ENCODE measurements at places on chromosomes 5 and 9.

DNA sequence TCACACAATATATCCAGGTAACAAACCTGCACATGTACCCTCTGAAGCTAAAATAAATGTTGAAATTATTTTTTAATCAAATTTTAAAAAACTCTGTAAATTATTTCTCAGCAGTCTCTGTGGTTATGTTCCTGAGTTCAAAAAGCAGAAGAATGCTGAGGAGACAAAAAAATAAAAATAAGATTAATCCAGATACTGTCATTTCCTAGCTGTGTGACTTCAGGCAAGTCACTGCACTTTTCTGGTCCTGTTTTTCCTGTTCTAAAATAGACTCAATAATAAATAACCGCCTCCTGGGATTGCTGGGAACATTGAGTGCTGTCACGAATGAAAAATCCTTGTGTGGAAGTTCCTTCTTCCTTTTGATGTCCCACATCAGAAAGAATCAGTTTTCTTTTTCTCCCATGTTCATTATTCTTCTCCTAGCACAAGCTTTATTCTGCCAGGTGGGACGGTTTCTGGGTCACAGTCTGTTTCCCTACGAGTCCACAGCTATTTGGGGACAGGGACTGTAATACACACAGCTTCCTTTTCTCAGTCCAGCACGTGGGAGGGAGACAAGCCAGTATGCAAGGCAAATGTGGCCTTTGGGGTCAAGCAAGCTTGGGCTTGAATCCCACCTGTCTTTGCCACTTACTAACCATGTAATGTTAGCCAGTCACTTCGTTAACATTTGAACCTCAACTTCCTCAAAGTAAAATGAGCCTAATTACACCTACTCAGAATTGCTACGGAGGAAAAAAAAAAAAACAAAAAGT, 156.9 kb downstream of the TRIM32 start:
- no peak for DNase-seq

DNA sequence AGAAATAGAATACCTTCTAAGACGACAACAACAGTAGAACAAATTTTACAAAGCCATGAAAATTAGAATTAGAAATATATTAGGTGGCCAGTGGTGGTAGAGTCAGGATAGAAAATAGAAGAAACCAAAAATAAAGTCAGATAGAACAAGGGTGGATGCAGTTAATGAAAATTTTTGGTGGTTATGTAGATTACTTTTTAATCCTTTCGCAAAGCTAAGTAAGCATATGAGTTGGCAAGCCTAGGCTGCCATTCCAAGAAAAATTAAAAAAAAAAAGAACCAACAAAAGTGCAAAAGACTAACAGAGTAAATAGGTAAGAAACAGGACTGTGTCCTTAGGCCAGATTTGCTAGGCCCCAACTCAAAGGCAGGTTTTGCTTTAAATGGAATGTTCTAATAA, 56.8 kb downstream of the PCSK5 start:
- DNase-seq: no peak

DNA sequence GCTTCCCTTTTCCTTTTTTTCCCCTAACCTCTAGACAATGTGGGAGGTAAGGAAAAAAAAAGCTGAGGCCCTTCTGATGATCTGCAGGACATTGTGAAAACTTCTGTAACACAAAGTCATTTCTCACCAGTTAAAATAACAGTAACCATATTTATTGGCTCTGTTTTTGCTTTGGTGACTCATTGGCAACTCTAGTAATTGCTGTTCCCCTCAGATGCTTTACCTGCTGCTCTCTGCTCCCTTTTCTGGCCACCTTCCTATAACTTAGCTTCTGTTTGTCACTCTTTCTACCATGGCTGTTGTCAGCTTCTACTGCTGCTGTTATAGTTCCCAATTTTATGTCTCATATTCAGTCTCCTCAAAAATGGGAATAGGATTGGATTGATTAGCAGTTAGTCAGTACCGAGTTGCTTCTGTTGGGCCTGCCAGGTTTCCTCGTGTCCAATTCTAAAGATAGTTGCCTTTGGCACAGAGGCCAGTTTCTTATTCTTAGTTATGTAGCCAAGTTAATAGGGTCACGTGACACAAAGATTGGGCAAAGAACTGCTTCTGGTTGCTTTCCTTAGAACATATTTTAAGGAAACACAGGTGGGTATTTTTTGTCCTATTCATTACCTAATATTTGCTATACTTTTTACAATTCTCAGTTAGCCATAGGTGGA, 16.8 kb downstream of the SCAMP1 start:
- DNase-seq: no peak

- DNase-seq: no peak
These were observed 661 bp downstream of the NSMF start for GRCh38 chr9:137458194-137459151.

GRCh38 chr5:113378081-113378480, 56.7 kb downstream of the TSSK1B start:
- no peak for DNase-seq

GRCh38 chr5:10501554-10502075, 59.9 kb downstream of the ROPN1L start:
- DNase-seq: no peak

GRCh38 chr9:29212397-29213387, 1639.4 kb upstream of the C9orf72 start:
- no peak for DNase-seq

DNA sequence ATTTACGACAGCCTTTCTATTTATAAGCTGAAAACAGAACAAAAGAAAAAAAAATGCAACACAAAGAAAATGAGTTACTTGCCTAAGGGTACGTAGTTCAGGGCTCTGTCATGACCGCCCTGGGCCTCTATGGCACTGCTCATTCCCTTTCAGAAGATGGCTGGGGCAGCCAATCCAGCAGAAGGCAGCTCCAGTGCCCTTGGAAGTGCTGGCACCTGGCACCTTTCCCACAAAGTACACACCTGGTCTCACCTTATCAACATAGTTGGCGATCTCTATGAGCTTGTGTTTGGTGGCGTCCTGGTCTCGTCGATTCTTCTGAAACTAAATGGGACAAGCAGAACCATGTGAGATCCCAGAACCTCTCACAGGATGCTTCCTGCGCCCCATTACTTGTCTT, 53.2 kb downstream of the NIPAL4 start:
- no peak for DNase-seq

DNA sequence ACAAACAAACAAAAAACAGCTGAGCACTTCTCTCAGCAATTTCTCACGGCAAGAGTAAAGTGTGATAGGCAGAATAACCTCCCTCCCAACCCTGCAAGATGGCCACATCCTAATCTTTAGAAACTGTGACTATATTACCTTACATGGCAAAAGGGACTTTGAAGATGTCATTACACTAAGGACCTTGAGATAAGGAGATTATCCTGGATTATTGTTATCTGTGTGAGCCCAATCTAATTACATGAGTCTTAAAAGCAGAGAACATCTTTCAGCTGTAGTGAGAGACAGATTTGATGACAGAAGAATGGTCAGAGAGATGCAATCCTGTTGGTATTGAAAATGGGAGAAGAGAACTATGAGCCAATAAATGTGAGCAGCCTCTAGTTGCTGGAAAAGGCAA, 347.9 kb downstream of the CDH9 start:
- DNase-seq: no peak

- no peak for DNase-seq
These were observed 571 bp upstream of the S1PR3 start for GRCh38 chr9:88990729-88991065.

GRCh38 chr5:79697222-79698170, 7.9 kb downstream of the CMYA5 start:
- DNase-seq: no peak

DNA sequence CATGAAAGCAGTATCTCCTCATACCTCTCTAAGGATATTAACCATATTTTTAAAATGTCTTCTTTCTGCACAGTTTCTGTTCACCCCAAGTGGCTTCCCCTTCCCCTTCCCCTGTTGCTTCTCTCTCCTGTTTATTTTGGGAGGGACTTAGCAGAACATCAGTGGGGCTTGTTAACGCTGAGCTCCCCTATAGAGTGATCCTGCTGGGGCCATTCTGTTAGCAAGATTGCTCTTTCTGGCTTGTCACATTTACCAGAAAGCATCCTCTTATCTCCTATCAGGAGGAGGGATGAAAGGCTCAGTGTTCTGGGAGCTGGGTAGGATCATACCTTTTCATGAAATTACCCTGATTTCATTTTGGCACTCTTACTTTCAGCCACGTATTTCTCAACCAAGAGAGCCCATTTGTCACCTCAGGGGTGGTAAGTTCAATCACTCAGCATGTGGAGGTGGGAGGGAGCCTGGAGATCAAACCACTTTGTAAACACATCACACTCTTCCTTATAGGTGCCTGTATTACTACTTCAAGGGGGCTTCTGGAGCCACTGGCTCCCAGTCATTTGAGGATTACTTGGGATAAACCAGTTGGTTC, 16.7 kb downstream of the NXNL2 start:
- no peak for DNase-seq

GRCh38 chr5:134576386-134577021, 51.0 kb downstream of the JADE2 start:
- no peak for DNase-seq

- DNase-seq: no peak
These were observed 341.5 kb downstream of the TMEM38B start for GRCh38 chr9:106035806-106036205.

DNA sequence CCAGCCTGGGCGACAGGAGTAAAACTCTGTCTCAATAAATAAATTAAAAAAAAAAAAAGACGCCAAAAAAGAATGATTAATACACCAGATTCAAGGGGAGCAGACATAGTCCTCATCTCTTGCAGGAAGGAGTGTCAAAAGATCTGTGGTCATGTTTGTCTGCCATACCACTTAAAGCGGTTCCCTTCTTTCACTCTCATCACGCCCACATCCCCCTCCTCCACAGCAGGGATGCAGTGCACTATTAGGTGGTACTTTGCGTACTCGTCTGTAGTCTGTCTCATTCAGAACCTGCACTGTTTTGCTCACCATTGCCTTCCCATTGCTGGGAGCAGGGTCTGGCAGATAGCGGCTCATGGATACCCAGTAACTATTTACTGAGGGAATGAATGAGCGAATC, 11.2 kb downstream of the CDHR2 start:
- DNase-seq: no peak

DNA sequence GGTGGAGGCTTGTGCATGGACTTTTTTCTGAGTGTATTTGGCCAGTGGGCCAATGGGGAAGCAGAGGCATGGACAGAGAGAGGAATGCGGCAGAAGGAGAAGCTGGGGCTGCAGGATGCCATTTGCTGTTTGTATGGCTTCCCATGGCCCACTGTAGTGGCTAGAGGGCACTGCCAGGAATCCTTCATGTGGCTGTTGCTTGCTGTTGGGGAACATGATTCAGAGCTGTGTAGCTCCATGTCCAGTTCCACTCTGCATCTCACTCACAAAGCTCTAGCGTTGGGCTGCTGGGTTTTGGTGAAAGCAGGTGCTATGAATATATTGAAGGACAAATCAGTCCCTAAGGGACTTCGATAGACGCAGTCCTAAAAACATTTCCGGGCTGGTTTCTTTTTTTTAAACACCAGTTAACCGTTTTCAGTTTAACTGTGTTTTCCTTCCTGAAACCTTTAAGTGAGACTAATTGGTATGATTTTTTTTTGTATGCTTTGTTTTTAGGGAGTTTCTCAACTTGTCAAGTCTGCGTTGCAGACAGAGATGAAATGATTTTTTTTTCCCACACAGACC, 51.3 kb downstream of the SLC22A5 start:
- DNase-seq: no peak

GRCh38 chr9:5231212-5231611, at the start of gene INSL4:
TSS of gene INSL4 (plus strand) at chr9:5231419. CDS start at chr9:5231524, 105 bp downstream.
- DNase-seq: no peak

DNA sequence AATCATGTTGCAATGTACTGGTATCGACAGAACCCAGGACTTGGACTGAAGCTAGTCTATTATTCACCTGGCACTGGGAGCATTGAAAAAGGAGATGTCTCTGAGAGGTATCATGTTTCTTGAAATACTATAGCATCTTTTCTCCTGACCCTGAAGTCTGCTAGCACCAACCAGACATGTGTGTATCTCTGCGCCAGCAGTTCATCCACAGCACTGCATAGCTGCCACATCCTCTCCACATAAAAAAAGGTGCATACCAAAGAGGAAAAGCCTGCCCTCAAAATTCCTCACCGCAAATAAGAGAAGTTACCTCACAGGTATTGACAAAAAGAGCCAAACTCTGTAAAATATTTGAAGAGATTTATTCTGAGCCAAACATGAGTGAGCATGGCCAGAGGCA, 99.5 kb upstream of the PRSS3 start:
- no peak for DNase-seq

GRCh38 chr9:76311537-76311936, 82.7 kb downstream of the RFK start:
- DNase-seq: no peak

DNA sequence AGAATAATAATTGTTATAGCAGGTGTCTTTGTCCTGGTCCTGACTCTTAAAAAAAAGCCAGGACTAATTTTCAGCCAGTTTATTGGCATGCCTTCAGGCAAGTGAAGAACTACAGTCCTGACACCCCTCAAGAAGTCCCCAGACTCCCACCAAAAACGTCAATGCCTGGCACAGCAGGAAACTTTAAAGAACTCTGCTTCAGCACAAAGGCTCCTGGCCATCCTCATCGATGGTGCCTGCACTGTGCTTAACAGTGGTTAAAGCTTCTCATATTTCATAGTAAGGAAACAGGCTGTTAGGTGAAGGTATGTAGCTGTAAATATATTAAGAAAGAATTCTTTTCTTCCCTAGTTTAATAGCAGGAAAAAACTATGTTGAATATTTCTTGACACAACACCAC, 280.1 kb upstream of the PUM3 start:
- no peak for DNase-seq

DNA sequence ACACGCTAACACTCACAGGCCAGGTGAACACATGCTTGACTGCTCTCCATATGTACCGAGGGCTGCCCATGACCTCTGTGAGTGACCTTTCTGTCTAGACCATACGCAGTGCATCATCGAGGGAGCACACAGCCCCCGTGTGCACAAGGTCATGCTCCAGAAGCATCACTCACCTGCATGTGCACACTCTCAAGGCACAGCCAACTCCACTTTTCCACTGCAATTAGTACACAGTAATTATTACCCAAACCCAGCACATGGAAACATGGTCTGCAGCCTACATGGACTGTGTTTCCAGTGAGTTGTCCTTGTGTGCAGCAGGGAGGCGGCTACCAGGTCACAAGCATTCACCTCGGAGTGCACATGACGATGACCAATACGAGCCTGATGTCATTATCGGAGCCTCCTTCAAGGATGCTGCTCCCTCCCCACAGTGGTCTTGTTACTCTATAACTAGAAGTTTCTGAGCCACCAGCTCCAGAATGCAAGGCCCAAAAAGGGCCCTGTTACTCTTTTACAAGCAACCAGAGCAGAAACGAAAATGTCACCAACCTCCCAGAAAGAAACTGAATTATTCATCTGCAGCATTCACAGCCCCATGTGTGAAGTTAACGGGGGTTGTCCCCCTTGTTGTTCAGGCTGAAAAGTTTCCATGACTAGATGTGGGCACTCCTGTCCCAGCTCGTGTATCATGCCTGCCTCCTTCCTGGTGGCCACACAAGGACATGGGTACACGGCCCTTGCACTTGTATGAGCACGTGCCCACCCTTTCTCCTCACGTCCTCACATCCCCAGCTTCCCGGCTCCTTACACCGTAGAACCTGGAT, 31.2 kb downstream of the SEMA4D start:
- DNase-seq: no peak

Data from stimulated activated CD8-positive, alpha-beta memory T cell treated with anti-CD3 and anti-CD28 coated beads, Interleukin-4, amount 100 ng/mL, for 24 hours (primary cell).